AG04450 (cell line): ENCODE measurements at places on chromosomes 11 and 22.

GRCh38 chr11:65315866-65316226 lies 1.2 kb downstream of the CDC42EP2 start:
- DNase-seq: no peak

DNA sequence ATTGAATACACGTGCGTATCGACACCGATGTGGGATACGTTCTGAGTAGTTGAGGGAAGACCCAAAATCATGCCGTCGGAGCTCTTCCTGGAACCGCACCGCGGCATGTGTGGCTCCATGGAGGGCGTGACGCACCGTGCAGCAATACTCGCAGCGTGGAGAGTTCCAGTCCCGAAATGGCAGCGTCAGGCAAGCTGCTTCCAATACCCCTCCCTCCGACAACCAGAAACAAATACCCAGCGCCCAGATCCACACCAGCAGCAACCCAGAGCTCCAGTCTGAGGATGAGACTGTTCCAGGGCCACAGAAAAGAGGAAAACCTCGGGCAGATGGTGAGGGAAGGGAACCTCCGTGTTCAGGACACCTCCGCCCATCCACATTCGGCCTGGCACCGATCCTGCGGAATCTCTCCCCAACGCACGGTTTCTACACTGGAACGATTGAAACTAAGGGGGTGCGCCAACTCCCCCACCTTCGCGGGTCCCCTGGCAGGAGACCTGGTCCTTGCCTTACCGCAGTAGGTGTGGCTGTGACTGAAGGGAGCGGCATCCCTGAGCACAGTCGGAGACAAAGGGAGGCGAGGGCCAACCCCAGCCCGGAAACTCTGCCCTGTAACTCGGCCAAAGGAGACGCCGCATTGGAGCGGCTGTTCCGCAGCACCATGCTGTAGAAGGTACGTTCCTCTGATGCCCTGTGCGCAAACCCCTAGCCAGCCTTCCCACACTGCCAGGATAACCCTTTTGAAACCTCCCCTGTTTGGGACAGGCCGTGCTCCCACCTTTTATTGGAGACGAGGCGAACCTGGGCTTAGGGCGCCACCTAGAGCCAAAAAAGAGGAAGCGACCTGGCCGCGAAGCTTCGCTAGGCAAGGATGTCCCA lies 28.2 kb downstream of the DBX1 start:
- peak; percentile 23 for DNase-seq

- no peak for DNase-seq
Observed at GRCh38 chr11:130653838-130654636, 205.6 kb downstream of the ADAMTS15 start.

DNA sequence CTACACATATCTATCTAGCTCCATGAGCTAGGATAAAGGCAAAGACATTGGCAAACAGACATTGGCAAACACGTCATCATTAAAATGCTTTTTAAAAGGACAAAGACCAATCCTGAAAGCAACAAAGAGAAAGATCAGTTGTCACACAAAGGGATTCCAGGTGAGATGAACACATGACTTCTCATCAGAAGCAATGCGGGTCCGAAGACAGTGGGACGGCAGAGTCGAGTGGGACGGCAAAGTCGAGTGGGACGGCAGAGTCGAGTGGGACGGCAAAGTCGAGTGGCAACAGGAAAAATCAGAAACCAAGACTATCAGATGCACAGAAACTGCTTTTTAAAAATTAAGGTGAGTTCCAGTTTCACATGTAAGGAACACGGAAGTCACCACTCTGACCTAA lies 609.5 kb downstream of the BRD1 start:
- no peak for DNase-seq

- DNase-seq: no peak
Observed at GRCh38 chr11:113082341-113082955, 121.2 kb downstream of the NCAM1 start.

DNA sequence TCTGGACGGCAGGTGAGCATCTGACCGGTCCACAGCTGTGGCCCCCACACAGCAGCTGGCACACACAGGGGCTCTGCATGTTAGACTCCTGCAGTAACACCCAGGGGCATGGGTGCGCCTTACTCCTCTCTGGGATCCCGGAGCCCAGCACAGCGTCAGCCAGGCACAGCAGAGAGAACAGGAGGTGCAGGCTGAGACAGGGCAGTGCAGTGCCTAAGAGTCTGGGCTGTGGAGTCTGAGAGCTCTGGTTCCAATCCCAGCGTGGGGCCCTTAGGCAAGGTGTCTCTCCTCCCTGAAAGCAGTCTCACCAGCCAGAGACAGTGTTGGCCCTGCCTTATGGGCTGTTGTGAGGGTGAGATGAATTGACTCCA lies 2.3 kb downstream of the NUDT8 start:
- DNase-seq: no peak
